ENCODE measurements at places on chromosomes 1 and 21.
A peak's percentile ranks its signal among the peaks of the same experiment; 100 is the strongest.

GRCh38 chr1:27503844-27504587 is 14.0 kb upstream of the WASF2 start:
- DNase-seq = no peak

- no peak for DNase-seq
These were observed 17.3 kb downstream of the TLR5 start for GRCh38 chr1:223125766-223126165.

- DNase-seq = peak; percentile 77
These were observed 23.5 kb downstream of the F11R start for GRCh38 chr1:160997323-160998038.

DNA sequence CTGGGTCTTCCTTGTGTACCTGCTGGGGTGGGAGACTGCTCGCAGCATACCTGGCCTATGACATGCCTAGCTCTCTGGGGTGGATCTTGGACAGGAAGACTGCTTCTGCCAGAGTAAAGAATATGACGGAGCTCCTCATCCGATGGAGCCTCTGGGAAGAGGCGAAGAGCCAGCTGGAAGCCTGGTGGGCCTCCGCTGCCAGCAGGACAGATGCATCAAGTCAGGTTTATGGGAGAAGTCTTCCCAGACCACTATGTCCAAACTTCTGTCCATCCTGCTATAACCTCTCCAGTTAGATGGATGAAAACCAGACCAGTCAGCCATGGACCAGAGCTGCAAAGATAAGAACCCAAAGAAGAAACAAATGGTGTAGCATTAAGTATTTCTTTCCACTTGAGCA is 27.7 kb upstream of the NGF start:
- DNase-seq = peak; percentile 22

DNA sequence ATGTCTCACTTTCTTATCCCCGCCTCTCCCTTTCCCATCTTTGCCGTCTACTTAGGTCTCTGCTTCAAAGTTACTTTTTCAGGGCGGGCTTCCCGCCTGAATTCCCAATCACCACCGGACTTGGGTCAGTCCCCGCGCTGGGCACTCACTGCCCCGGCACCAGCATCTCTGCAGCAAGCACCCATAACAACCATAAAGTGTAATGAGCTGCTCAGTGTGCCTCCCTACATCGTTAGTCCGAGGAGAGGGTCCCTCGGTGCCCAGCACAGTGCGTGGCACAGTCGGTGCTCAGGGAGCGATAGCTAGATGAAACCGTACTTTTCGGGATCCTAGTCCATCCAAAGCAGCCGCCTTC is 633 bp upstream of the CTPS1 start:
- DNase-seq = no peak

- DNase-seq = peak; percentile 16
These were observed 316.9 kb upstream of the VAMP3 start for GRCh38 chr1:7454052-7454815.

DNA sequence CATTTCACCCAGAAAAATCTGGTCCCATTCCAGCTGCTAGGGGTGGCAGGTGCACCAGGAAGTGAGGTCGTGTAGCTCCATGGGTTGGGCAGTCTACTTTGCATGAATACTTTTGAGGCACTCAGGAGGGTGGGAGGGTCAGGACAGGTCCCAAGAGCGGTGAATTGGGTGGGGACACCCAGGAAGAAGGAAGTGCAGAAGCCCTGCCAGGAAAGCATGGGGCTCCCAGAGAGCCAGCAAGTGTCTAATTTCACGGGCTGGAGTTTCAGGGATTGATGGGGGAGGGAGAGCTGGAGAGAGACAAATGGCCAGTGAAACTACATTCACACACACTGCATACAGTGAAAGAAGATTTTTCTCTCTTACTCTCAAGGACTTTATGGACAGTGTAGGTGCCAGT is 137.8 kb downstream of the GALNT2 start:
- DNase-seq = peak; percentile 78

GRCh38 chr1:232789651-232790050 is 15.6 kb upstream of the MAP10 start:
- no peak for DNase-seq

- DNase-seq = no peak
These were observed 47.2 kb downstream of the LRRC53 start for GRCh38 chr1:74465193-74465681.

DNA sequence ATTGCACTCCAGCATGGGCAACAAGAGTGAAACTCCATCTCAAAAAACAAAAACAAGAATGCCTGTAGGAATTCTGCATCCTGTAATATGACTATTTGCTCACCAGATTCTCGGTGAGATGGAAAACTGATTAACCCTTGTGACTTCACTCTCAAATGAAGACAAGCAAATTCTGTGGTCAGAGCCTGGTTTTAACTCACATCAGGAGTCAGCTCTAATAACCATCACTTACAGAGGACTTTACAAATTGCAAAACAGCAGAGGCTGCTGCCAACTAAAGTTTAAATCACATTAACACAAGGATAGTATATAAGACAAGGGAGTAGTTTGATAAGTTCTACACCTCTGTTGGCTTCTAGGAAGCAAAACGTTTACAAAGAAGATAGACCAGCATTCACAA is 35.7 kb upstream of the FAM163A start:
- no peak for DNase-seq

GRCh38 chr1:23449958-23450357 is 25.4 kb upstream of the TCEA3 start:
- peak; percentile 77 for DNase-seq

- DNase-seq = no peak
These were observed 12.9 kb downstream of the CENPF start for GRCh38 chr1:214615871-214616270.
